Breast epithelium (tissue), 4 donors: ENCODE measurements at places on chromosomes 3 and 15. TPM values are rescaled to one million over a fixed set of nuclear protein-coding genes. Genes with fewer than 3 reads are reported as not detected.

GRCh38 chr15:71945012-71945411 is 134.7 kb downstream of the NR2E3 start:
- no peaks in the 10 kb centered on the region for H3K36me3 ChIP-seq
- no peak overlapping the region for H3K4me3 ChIP-seq
- H3K27me3 ChIP-seq: no peaks in the 10 kb centered on the region
- H3K27ac ChIP-seq: no peak overlapping the region
- no peaks in the 10 kb centered on the region for H3K4me1 ChIP-seq

DNA sequence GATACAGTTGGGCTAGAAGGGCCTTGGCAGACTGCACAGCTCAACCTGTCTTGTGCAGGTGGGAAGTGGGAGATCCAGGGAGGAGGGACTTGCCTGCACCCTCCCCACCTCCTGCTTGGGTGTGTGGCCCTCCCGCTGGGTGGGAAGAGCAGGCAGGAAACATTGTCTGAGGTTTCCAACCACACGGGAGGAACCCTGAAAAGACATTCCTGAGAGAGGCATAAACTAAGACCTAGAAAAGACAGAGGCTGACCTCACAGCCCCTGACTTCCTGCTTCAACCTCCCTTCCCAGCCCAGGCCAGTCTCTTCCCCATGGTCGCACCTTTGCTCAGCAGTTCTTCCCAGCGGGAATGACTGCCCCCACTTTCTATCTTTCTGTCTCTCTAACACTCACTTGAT is 46.3 kb upstream of the INSYN1 start:
- H3K4me3 ChIP-seq: no peak overlapping the region
- no peaks in the 10 kb centered on the region for H3K27me3 ChIP-seq

DNA sequence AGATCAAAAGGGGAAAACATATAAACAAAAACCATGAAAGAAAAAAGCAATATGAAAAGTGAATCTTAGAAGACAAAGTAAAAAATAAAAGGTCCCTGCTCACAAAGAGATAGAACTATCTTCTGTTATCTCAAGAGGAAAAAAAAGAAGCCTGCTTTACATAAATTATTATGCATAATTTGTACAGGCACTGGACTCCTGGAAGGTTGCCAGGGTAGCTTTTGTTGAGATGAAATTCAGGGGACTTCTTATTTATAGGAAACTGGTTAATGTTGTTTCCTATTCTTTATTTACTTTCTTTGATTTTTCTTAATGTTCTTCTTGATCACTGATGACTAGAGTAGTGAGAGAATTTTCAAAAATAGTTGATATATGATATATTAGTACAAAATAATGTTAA is 66.9 kb downstream of the PPM1L start:
- H3K4me1 ChIP-seq: no peaks in the 10 kb centered on the region
- no peaks in the 10 kb centered on the region for H3K27me3 ChIP-seq
- no peak for DNase-seq
- H3K36me3 ChIP-seq: no peaks in the 10 kb centered on the region

The GOLGA8Q gene
- total RNA-seq: 4.3 TPM

GRCh38 chr15:68706931-68707330 is 113.8 kb downstream of the ANP32A start:
- DNase-seq: no peak
- H3K36me3 ChIP-seq: no peaks in the 10 kb centered on the region
- H3K27ac ChIP-seq: no peak overlapping the region
- H3K4me3 ChIP-seq: no peak overlapping the region
